ENCODE measurements at places on chromosomes 7 and 10.

- DNase-seq: peak; percentile 24
Observed at GRCh38 chr10:84184517-84184916, 9.8 kb upstream of the CDHR1 start.

GRCh38 chr10:62302760-62303159 lies 34.1 kb upstream of the RTKN2 start:
- no peak for DNase-seq

- DNase-seq: no peak
Observed at GRCh38 chr7:10723832-10724231, 249.8 kb upstream of the PHF14 start.

DNA sequence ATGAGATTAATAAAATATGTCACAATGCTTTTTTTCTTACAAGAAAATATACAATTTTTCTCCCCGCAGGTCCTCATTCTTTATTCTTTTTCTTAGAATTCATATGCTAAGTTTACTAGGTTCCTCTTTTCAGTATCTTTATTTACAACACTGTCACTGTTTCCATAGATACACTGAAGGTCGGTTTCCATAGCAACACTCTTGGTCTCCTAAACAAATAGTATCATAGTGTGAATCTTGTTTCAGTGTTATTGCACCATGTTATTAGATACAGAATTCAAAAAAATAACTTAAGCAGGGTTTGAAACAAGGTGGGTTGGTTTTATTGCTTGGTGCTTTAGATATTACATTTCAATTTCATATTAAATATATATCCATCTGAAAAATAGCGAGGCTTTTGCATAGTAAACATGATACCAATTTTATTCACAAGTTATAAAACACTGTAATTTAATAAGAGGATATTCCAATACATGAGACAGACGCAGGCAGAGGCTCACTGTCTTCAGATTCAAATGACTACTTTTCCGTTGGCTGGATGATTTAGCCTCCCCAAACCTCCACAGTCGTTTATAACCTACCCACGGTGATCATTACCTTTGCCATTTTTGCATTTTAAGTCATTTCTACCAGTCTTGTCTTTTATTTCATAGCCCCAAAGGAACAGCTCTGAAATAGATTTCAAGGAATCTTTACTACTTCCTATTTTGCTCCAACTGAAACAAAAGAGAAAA lies 88.9 kb upstream of the KLF6 start:
- DNase-seq: peak; percentile 98

GRCh38 chr7:67393903-67394302 lies 397.3 kb downstream of the TYW1 start:
- no peak for DNase-seq

GRCh38 chr10:60937022-60937421 lies 7.0 kb downstream of the RHOBTB1 start:
- no peak for DNase-seq

DNA sequence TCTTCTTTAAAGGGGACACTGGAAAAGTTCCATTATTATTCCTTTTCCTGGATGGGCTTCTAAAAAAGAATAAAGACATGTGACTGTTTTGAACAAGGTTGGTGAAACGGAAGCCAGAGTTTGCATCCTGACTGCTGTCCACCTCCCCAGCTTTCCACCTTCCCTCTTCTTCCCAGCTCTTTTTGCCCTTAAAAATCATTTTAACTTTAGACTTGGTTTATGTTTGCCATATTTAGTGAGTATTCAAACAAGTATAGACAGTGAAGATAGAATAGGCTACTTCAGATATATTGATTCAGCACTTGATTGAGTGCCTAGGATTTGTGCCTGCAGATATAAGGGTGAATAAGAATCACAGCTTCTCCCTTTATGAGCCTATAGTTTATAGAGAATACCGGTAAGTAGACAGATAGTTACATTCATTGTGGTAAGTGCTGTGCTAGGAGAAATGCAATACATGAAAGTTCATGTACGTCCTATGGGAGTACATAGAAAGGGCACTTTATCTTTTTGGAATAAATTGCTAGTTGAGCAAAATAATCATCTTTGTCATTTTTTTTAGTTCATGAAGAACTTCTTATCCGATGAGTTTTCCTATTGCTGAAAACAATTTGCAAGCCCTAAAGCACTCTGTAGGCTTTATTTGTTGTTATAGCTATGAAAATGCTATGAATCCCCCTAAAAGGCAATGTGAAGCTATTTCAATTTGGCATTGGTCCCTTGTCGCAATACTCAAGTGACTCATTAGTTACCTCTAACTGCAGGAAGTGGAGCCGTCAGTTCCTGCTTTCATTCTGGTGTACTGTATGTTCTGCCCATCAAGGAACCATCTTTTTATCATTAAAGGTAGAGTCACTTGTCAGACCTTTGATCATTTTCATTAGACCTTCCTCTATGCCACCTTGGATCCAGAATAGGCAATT lies 57.2 kb upstream of the STRIP2 start:
- peak; percentile 8 for DNase-seq

DNA sequence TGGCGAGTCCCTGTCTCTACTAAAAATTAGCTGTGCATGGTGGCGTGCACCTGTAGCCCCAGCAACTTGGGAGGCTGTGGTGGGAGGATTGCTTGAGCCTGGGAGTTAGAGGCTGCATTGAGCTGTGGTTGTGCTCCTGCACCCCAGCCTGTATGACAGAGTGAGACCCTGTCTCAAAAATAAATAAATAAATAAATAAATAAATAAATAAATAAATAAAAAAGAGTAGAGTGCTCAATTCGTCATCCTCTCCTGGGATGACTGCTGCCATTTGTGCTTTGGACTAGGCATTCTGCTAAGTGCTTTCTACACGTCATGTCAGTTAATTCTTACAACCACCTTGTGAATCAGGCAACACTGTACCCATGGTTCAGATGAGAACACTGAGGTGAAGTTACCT lies 130.6 kb downstream of the DOCK1 start:
- DNase-seq: no peak

- DNase-seq: no peak
Observed at GRCh38 chr7:91050677-91051076, 213.6 kb upstream of the FZD1 start.
